ENCODE measurements at places on chromosomes 3 and 15. TPM values are rescaled to one million over a fixed set of nuclear protein-coding genes. Genes with fewer than 3 reads are reported as not detected.

PLSCR4 gene
- total RNA-seq: 14.2 TPM

HES1 gene
- 24.4 TPM for total RNA-seq

DAZL gene
- not detected for total RNA-seq

ARIH1 gene
- 182 TPM for total RNA-seq

CELSR3 gene
- total RNA-seq: 0.22 TPM

CILP gene
- 24.0 TPM for total RNA-seq

NAALADL2 gene
- 10.4 TPM for total RNA-seq

CAPN3 gene
- 14.8 TPM for total RNA-seq

TCAIM gene
- total RNA-seq: 36.5 TPM

SPINT1 gene
- total RNA-seq: 0.59 TPM

NISCH gene
- 59.1 TPM for total RNA-seq

MESP1 gene
- 0.86 TPM for total RNA-seq

MST1R gene
- total RNA-seq: 1.2 TPM

STAB1 gene
- 52.2 TPM for total RNA-seq

FYCO1 gene
- total RNA-seq: 129 TPM

SOX14 gene
- not detected for total RNA-seq

GNAT1 gene
- total RNA-seq: not detected

SKOR1 gene
- 0.24 TPM for total RNA-seq

PLSCR2 gene
- 0.48 TPM for total RNA-seq

LIPH gene
- 0.51 TPM for total RNA-seq

GOLGA8T gene
- total RNA-seq: 1.6 TPM

SLC2A2 gene
- not detected for total RNA-seq

HYAL3 gene
- 1.3 TPM for total RNA-seq

KIF23 gene
- total RNA-seq: 1.3 TPM

PFKFB4 gene
- total RNA-seq: 1.5 TPM

CALML4 gene
- 1.6 TPM for total RNA-seq

DPPA2 gene
- not detected for total RNA-seq

GRK7 gene
- 0.08 TPM for total RNA-seq

DNAJB8 gene
- total RNA-seq: not detected

ELL3 gene
- 2.2 TPM for total RNA-seq

MFGE8 gene
- total RNA-seq: 1,071 TPM

STRIT1 gene
- 4.8 TPM for total RNA-seq

TGM4 gene
- total RNA-seq: not detected

GPR176 gene
- total RNA-seq: 2.7 TPM

NRG4 gene
- not detected for total RNA-seq

LDHAL6B gene
- total RNA-seq: not detected

Data from cardiac septum (tissue), 1 donor.